Stimulated activated CD8-positive, alpha-beta memory T cell treated with anti-CD3 and anti-CD28 coated beads, Interleukin-7, amount 100 ng/mL, for 24 hours (primary cell): ENCODE measurements at places on chromosomes 16 and 17.
A peak's percentile ranks its signal among the peaks of the same experiment; 100 is the strongest.

DNA sequence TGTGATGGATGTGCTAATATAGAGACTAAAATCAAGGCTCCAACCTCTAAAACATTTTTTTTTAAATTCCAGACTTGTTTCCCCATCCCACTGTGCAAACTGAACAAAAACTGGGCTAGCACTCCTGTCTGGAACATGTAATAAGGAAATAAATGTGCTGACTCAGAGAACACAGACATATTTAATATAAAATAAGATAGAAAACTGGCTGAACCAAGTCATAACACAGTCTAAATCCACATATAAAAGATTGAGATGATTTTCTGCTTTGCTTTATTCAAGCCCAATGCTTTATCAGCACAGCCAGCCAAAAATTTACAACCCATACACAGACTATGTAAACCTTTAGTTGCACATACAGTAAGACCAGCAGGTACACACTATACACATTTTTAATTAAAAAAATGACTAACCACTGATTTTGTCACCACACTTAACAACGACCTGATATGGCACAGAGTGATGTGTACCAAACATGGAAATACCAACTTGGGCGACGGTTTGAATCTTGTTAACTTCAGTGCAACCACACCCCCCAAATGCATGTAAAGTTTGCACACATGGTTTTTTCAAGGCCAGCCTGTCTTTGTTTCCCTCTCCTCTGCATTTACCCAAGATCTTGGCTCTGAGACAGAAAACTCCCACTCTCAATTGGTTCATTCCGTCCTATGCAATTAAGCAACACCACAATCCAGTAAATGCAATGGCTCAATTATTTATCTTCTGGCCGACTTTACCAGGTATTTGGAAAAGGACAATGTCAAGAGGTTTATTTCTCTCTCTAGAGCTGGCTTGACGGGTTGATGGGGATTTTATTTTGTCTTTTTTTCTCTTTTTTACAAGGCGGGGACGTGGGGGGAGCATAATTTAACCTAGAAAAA lies 1.2 kb downstream of the STAT3 start:
- no peak for DNase-seq

GRCh38 chr17:82331345-82331939 lies 2.1 kb downstream of the SECTM1 start:
- no peak for DNase-seq

DNA sequence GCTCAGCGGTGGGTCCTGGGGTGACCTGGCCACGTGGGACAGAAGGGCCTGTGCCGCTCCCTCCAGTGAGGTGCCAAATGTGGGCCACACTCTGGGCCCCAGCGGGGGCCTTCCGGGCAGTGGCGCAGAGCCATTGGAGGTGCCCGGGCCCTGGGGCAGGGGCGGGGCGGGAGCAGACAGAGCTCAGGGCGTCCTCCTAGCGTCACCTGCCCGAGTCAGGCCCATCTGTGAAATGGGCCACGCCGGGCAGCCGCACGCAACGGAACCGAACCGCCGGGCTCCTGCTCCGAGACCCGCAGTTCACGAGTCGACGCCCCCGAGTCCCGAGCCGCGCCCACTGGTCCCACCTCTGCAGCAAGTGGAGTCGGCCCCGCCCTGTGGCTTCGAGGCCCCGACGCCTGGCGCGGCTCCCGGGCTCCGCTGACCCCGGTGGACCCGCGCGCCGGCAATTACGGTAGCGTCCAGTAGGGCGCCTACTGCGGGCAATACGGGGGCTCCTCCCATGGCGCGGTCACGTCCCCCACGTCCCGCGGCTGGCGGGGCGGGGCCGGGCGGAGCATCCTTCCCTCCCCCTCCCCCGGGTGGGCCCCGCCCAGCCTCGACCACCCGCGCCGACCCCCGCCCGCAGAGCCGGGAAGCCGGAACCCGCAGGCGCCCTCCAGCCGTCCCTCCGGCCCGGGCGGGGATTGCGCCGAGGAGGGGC lies 1.9 kb downstream of the SLC16A3 start:
- no peak for DNase-seq

- no peak for DNase-seq
Measured at GRCh38 chr16:57701759-57702371, 7.3 kb downstream of the DRC7 start.

DNA sequence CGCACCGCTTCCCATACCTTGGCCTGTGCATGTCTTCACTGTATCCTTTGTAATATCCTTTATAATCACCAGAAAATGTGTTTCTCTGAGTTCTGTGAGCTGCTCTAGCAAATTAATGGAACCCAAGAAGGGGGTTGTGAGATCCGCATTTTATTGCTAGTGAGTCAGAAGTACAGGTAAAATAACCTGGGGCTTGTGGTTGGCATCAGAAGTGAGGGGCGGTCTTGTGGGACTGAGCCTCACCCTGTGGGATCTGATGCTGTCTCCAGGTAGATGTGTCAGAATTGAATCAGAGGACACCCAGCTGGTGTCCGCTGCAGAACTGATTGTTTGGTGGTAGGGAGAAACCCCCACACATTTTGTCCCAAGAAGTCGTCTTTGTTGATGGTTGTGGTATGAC lies 382.4 kb downstream of the SNX29 start:
- DNase-seq, result no peak

DNA sequence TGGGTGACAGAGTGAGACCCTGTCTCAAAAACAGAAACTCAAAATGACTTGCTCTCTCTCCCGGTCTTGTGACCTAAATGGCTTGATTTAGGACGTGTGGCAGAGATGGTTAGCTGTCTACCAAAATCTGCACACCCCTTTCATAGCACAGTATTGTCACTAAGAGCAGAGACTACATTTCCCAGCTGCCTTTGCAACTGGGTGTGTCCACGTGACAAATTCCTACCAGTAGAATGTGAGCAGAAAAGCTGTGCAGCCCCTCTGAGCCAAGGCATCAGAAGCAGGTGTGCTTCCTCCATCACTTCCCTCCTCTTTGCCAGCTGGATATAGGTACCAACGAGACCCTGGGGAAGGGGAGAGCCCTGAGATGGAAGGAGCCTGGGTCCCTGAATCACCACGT lies 25.5 kb downstream of the GPR142 start:
- DNase-seq, result no peak

DNA sequence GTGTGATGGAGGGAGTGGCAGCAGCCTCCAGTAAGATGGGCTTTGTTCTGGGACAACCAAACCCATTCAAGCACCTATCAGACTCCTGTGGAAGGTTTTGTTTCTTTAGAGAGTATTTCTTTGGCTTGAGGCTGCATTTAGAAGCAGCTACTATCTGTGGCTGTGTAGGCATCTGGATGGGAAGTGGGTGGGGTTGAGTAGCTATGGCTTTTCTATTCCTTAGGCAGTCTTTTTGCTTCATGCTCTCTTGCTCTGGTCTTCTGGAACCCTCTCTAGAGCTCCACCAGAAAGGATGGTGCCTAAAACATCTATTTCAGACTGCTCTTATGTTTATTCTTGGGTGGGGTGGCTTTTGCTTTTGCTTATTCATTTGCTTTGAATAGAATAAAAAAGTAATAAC lies 19.9 kb downstream of the TNRC6A start:
- no peak for DNase-seq

DNA sequence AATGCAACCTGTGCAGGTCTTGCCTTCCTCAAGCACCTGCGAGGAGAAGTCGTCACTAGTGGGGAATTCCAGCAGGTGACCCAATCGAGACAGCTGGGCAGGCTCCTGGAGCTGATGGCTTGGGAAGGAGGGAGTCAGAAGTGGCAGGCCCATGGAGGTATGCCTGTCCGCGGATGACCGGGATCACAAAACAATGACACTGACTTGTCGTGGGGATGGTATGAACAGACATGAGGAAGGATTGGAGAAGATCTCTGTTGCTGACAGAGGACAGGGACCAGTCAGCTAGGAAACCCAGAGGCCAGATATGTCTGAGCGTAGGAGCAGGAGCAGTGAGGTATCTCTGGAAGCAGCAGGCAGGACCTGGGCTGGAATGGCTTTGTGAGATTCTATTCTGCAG lies 233.3 kb downstream of the SOX9 start:
- no peak for DNase-seq

DNA sequence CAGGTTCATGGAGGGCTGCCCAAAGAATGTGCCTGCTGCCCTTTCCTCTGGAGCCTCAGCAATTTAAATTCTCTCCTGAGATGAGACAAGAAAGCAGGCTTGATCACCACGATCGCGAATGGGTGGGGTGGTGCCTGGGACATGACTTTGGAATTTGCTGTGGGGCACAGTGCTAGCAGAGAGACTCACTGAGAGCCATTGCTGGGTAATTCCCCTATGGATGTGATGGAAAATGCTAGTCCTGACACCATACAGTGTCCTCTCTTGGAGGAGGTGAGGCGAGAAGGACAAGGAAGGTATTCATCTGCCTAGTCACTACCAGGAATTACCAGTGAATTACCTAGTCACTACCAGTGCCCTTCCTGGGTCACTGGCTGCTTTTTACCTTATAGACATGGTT lies 15.5 kb downstream of the FAM20A start:
- DNase-seq, result no peak

DNA sequence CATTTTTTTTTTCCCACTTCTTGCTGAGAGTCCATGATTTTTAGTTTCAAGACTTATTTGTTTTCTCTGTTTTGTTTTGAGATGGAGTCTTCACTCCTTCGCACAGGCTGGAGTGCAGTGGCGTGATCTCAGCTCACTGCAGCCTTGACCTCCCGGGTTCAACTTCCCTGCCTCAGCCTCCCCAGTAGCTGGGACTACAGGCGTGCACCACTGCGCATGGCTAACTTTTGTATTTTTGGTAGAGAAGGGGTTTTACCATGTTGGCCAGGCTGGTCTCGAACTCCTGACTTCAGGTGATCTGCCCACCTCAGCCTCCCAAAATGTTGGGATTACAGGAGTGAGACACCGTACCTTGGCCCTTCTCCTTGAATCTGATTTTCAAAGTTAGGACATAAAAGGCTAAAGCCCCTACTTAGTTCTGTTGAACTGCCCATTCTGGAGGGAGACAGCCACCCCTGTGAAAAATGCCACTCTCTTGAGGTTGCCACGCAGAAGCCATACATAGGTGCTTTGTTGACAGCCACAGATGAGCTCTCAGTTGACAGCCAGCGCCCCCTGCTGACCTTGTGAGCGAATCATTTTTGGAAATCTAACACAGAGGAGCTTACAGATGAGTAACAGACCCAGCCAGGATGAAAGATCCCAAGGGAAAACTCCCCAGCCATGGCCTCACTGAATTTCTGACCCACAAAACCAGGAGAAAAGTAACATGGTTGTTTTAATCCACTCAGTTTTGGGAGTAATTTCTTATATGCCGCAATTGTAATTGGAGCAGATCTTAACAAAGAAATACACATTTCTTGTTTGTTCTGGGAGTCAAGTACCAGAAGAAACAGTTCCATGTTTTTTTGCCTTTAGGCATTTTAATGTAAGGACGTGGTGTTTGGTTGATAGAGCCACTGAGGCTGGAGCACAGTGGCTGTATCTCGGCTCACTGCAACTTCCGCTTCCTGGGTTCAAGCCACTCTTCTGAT lies 38.8 kb downstream of the PKD1L3 start:
- peak; percentile 67 for DNase-seq

DNA sequence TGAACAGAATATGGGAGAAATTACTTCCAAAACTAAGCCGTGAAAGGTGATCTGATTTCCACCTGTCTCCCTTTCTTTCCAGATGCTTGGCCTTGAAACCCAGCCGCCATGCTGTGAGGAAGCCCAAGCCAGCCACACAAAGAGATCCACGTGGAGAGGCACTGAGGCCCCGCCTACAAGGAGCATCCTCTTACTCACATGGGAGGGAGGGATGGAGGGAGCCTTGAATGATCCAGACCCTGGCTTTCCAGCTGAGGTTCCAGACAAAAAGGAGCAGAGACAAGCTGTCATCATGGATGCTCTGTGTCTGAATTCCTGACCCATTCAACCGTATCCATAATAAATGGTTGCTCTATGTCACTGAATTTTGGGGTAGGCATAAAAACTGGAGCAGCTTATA lies 48.9 kb upstream of the HAPSTR1 start:
- DNase-seq, result no peak

DNA sequence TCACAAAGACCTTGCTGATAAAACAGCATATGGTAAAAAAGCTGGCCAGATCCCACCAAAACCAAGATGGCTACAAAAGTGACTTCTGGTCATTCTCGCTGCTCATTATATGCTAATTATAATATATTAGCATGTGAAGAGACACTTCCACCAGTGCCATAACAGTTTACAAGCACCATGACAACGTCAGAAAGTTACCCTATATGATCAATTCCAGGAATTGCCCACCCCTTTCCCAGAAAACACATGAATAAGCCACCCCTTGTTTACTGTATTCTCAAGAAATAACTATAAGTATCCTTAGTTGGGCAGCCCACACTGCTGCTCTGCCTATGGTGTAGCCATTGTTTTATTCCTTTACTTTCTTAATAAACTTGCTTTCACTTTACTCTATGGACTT lies 44.6 kb upstream of the IRX5 start:
- no peak for DNase-seq

GRCh38 chr16:24820522-24820921 lies 25.2 kb upstream of the SLC5A11 start:
- DNase-seq, result no peak

DNA sequence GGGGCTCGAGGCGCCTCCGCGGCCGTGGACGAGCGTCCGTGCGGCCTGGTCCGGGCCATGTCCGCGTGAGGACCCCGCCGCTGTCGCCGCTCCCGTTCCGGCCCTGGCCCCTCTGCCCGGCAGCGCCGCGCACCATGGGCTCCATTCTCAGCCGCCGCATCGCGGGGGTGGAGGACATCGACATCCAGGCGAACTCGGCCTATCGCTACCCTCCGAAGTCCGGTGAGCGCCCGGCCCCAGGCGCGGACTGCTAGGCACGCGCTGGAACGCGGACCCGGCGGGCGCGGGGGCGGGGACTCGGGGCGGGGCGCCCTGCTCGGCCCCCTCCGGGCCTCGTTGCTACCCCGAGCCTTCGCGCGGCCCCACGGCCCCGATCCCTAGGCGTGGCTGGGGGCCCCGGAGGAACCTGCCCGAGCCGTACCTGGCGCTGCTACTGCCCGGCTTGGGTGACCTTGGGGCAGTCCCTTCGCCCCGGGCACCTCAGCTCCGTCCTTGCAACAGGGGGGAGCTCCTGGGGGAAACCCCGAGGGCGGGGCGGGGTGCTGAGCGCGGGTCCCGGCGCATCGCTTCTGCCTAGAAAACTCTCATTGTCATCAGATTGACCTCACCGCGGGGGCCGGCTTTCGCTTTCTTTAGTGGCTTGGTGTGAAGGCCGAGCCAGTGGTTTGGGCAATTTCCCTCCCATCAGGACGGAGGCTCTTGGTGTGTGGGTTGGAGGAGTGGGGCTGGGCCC lies 367 bp downstream of the MGRN1 start:
- peak; percentile 61 for DNase-seq

- DNase-seq, result no peak
Measured at GRCh38 chr16:72886346-72886974, 161.5 kb downstream of the ZFHX3 start.
